ENCODE measurements at places on chromosomes 3 and 15.

DNA sequence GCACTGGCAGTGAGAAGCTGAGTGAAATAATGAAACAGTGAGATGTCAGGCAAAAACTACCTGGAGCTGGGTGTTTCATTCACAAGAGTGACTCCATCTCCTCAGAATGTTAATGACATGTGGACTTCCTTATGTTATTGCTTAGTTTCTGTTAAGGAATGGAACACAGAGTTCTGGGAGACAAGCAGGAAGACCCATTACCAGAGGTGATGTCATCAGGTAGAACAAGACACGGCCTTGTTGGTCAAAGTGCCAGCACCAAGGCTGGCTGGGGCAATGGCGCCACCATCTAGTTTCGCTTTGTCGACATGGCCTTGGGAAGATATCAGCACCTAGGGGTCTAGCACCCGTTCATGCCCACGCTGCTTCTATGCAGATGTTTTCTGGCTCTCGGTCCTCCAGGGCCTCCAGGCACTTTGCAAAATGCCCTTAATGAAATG, 252.2 kb downstream of the FAM43A start:
- DNase-seq = no peak

- no peak for DNase-seq
Measured at GRCh38 chr3:149378478-149379309, 1.2 kb upstream of the TM4SF1 start.

GRCh38 chr3:117450026-117450425, 740.4 kb downstream of the TUSC7 start:
- no peak for DNase-seq

- no peak for DNase-seq
Measured at GRCh38 chr3:192514754-192515663, 212.3 kb downstream of the FGF12 start.

- DNase-seq = no peak
Measured at GRCh38 chr3:155254445-155254844, 39.0 kb downstream of the STRIT1 start.

DNA sequence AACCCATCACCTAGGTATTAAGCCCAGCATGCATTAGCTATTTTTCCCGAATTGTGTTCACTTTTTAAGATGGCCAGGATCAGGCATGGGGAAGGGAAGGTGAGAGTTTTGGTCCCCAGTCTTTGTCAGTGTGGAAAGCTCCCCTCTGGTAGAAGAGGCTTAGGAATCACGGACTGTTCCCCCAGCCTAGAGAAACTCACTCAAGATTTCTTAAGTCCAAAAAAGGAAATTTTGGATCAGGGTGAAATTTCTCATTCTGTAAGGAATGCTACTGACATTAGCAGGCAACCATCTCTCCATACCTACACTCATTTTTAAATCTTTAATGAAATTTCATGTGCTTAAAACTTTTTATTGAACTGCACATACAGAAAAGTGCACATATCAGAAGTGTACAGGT, 70.3 kb upstream of the GALNT15 start:
- DNase-seq = no peak

GRCh38 chr3:122313281-122313680, 11.8 kb upstream of the CSTA start:
- no peak for DNase-seq

DNA sequence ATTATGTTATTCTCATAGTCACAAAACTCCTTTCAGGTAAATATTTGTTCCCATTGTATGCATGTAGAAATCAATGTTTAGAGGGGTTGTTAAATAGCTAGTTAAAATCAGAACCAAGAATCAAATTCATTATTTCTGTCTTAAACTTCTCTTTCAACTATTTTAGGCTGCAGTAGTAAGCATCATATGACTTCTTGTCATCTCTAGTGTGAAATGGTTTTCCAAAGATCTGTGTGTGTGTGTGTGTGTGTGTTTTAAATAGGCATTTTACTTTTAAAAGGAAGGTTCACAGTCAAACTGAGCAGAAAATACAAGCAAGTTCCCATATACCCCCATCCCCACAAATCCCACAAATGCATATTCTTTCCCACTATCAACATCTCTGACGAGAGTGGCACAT, 506.5 kb downstream of the LPP start:
- DNase-seq = no peak

GRCh38 chr3:86990734-86991481, at the start of gene VGLL3:
Gene VGLL3 (minus strand): TSS chr3:86991149. CDS start chr3:86990743, 406 bp downstream.
- peak; percentile 60 for DNase-seq

- no peak for DNase-seq
Measured at GRCh38 chr3:42301446-42302175, 35.6 kb upstream of the CCK start.

GRCh38 chr3:19645093-19645492, 288.9 kb downstream of the EFHB start:
- DNase-seq = no peak

GRCh38 chr3:153443961-153444360, 281.9 kb downstream of the RAP2B start:
- no peak for DNase-seq

GRCh38 chr3:114111060-114111770, 54.7 kb downstream of the QTRT2 start:
- DNase-seq = no peak

DNA sequence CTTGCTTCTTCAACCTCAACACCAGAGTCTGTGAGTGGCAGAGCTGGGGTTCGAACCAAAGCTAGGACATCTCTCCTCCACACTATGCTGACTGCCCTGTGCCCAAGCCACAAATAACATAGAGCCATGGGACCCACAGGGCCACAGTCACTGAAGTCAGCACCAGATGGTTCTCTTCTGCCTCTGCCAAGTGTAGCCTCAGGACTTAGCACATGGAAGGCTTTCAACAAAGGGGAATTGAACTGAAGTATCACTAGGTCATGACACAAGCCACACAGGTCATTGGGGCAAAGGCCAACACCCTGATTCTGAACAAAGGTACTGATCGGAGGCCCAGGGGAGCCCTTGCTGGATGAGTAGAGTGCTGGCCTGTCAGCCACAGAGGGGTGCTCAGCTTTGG, 83.6 kb downstream of the BDH1 start:
- peak; percentile 88 for DNase-seq

DNA sequence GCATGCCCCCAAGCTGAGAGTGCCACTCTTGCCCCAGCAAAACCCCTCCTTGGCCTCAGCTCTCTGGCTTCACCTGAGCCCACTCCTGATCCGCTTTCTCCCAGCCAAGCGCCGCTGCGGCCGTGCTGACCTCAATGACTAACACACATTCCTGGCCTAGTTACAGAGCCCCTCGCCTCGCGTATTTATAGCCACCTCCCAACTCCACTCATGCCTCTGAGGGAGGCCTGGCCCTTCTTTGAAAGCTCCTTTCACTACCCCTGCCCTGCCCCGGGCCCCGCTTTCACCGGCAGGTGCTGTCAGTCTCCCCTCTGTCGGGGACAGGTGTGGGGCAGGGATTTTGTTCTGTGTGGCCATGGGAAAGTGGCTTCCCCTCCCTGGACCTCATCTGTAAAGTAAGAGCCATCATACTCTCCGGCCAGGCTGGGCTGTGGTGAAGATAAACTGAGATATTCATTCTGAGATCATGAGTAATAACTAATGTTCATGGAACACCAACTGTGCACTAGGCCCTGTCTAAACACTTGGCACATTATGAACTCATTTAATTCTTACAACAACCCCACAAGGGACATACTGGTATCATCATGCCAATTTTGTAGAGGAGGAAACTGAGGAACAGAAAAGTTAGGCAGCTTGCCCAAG, 13.2 kb upstream of the ATP2B2 start:
- peak; percentile 34 for DNase-seq

- DNase-seq = peak; percentile 8
Measured at GRCh38 chr3:46670891-46671427, 22.5 kb downstream of the ALS2CL start.

Measured in right lobe of liver (tissue), 6 donors.